ENCODE measurements at places on chromosomes 1 and 21.

GRCh38 chr1:83764209-83764608 lies 234.7 kb downstream of the TTLL7 start:
- DNase-seq = peak; percentile 21

- no peak for DNase-seq
These were observed 41.0 kb downstream of the RXRG start for GRCh38 chr1:165403835-165404482.

GRCh38 chr1:197302775-197303174 lies 34.7 kb downstream of the CRB1 start:
- peak; percentile 84 for DNase-seq

DNA sequence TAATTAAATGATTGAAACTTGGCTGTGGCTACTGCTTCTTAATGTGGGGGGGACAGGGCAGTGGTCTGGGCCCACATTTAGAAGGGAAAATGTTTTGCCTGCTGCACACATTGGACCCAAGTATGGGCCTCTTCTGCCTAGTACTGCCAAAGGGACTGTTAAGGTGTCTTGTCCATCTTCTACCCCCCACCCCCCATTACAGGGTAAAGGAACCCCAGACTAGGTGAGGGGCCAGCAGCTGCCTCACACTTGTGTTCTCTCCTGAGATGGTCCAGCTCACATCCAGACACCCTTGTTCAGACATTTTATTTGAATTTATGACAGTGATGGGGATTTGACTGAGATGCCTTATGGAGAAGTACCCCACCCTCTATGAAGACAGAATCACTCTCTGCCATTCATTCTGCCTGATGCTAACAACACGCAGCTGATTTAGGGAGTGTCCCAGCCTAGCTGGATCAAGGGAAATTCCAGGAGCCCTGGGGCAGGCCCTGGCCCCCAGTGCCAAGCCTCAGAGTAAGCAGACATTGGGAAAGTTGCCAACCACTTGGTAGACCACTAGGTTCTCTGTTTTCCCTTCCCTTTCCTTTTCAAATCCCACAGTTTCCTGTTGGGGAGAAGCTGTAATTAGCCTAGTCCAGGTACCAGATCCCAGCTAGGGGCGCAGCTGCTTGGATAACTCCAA lies 42.1 kb downstream of the YARS1 start:
- DNase-seq = peak; percentile 76

DNA sequence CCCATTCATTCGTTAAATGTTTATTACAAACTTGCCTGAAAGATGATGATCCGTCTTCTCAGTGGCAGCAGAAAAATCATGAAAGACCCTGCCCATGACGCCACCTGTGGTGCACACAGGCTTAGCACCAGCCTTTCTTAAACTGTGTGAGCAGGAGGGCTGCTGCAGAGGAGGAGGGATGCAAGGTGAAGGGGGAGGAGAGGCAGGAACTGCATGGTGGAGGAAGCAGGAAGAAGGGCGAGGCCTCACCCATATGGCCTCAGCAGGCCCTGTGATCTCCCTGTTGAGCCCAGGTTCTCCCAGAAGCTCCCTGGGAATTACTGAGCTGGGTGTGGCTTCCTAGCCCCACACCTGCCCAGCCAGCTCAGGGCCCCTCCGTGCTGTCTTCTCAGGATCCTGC lies 25.0 kb upstream of the RD3 start:
- DNase-seq = no peak

GRCh38 chr1:59492500-59492899 lies 195.6 kb downstream of the FGGY start:
- no peak for DNase-seq

- DNase-seq = no peak
These were observed 4.2 kb downstream of the SH2D2A start for GRCh38 chr1:156812293-156812990.

DNA sequence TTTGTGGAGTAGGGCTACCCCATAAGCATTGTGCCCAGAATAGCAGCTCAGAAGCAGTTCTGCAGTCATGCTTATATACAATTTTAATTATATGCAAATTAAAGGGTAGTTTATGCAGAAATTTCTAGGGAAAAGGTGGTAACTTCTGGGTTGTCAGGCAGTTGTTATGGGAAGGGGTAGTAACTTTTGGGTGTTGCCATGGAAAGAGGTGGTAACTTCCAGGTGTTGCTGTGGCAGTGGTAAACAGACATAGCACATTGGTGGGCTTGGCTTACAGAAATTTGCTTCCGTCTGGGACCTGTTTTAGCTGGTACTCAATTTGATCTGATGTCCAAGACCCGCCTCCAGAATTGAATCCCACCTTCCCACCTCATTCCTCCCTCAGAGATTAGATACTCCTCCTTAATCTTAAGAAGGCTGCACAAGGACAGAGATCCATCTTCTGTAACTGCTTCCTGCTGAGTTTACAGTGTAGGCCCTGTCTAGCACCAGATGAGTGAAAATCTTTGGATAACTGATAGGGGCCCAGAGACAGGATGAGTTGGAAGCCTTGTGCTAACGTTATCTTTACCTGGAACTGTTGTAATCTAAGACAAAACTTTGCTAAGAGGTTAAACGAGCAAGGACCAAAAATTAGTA lies 26.7 kb downstream of the SUCO start:
- DNase-seq = no peak

- no peak for DNase-seq
These were observed 28.2 kb downstream of the PAX7 start for GRCh38 chr1:18658831-18659230.

DNA sequence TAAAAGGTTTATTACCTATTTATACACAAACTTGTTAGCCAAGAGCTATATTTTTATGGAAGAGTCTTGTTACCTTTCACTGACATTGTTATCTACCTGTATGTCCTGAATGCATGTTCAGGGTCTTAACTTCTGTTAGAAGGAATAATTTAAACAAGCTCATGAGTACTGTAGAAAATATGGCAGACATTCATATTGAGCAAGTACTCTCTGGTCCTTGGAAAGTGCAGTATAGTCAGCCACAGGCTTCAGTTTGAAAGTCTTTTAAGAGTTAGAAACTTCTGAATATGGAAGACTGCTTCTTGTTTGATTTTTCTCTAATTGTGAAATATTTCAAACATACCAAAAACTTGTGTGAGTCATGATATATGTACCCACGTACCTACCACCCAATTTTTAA lies 16.6 kb downstream of the DIP2A start:
- DNase-seq = no peak

All from fibroblast of skin of abdomen (primary cell).